ENCODE measurements at places on chromosomes 3 and 15. TPM values are rescaled to one million over a fixed set of nuclear protein-coding genes. Genes with fewer than 3 reads are reported as not detected.

The OR5H15 gene
- not detected for total RNA-seq

The GPR156 gene
- total RNA-seq: 0.35 TPM

The ACOX2 gene
- total RNA-seq: 8.9 TPM

The TUSC7 gene
- not detected for total RNA-seq

The AKAP13 gene
- total RNA-seq: 52.8 TPM

The GOLGA6B gene
- total RNA-seq: not detected

The GP9 gene
- total RNA-seq: not detected
